ENCODE measurements at places on chromosomes 1 and 21.

DNA sequence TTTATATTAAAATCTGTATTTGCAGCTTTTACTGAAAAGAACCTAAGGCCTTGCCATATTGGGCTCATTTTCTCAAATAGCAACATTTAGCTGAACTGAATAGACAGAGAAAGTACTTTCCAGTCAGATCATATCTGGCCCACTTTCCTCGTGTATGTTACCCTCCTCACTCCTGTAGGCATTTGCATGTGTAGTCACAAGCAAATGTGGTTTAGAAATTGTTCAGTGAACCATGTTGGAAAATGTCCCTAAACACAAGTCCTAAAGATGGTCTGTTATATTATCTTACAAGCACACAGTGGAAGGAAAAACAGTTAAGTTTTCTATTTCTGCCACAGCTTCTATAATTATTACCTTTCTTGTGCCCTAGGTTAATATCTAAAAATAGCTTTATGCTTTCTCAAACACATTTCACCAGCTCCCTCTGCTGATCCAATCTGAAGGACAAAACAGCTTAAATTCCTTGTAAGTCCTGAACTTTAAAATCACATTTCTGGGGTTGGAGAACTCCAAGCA lies 606 bp upstream of the FMO4 start:
- no peak for DNase-seq

DNA sequence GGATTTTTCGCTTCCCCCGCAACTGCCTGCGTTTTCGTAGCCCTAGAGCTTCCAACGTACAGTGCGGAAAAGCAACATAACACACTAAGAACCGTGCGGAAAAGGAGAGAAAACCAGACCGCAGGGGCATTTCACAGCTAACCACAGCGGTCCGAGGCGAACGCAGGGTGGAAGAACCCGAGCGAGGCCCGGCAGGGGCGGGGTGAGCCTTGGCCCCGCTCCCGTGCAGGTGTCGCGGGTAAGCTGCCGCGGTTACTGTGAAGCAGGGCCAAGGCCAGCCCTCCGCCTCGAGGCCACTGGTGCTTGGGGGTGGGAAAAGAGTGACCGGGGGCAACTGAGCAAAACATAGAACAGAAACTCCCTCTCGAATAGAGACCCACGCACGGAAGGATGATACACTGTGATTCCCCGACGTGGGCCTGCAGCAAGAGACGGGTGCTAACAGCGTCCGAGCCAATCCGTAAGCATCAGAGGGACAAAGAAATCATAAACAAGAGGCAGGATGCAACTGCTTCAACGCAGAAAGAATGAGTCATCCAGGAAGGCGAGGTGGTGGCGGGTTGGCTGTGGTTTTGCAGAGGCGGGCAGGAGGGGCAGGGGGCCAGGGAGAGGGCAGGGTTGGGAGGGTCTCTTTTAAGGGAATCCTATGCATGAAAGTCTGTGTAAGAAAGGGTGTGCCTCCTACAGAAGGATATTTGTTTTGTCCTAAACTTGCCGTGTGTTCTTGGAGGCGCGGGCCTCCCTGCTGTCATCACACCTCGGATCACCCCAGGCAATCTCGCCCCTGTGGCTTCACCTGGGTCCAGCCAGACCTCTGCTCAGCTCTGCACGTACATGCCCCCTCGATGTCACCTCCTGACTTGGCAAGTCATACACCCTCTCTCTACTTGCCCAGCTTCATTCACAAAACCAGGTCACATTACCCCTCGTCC lies 7.3 kb downstream of the GNG4 start:
- DNase-seq = peak; percentile 80

GRCh38 chr1:1430114-1430982 lies 5.1 kb upstream of the VWA1 start:
- DNase-seq = no peak

DNA sequence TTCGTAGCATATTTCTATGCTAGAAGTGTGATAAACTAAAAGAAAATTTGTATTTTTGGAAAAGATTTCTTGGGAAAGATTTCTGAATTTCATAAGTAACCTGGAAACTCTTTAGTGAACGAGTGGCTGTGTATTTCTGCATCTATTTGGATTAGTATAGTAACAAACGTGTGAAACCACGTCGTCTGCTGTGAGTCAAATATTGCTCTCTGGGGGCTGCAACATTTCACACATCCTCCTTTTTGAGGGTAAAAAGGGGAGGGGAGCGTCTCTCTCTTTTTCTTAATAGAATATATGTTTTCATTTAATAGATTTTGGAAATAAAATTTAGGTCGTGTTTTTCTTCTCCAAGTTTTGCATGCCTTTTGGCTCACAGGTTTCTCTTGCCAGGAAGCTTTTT lies 44.8 kb downstream of the LHX9 start:
- no peak for DNase-seq

DNA sequence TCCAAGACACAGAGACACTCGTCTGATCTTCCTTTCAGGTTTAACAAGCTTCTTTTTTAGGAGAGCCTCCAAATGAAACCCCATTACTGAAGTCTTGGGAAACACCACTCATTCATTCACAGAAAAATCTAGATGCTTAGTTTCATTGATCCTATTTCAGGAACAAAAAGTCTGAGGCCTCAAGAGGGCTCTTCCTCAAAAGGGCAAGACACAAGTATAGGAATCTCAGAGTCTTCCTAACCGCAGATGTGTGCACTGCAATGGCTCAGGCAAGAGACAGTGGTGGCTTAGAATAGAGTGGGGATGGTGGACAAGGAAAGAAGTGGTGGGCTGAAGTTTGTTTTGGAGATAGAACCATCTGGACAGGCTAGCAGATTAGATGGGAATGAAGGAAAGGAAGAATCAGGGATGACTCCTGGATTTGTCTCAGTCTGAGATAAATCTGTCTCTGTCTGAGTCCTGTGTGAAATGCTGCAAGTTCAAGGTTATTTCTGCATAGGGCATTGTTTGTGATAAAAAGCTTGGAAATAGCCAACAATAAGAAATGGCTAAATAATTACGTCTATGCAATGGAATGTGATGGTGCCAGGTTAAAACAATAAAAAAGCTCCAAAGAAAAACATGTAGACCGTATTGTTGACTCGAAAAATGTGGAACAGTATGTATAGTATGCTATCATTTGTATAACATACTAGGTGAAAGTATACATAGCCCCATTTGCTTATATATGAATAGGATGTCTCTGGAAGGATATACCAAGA lies 8.9 kb upstream of the CTSE start:
- DNase-seq = no peak

- DNase-seq = no peak
Observed at GRCh38 chr1:74579425-74579824, 67.0 kb upstream of the LRRC53 start.

- no peak for DNase-seq
Observed at GRCh38 chr1:14487671-14488070, 110.8 kb upstream of the KAZN start.

DNA sequence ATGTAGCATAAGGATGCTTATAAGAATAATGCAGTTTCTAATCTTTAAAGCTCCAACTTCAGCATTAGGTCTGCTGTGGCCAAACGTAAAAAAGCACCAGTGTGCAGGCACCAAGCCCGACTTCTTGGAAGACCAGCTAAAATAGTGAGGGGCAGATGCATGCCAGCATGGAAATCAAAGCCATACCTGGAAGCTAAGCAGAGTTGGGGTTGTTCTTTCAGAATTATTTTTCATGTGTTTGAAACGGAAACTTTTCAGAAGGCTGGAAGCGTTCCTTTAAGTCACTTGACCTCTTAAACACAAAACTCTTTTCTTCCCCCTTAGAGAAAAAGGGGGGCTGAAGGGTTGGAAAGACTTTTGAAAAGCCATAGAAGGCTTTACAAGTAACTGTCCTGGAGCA lies 329.2 kb upstream of the C1orf87 start:
- no peak for DNase-seq

GRCh38 chr1:243851257-243851756 lies 1.3 kb upstream of the AKT3 start:
- no peak for DNase-seq

DNA sequence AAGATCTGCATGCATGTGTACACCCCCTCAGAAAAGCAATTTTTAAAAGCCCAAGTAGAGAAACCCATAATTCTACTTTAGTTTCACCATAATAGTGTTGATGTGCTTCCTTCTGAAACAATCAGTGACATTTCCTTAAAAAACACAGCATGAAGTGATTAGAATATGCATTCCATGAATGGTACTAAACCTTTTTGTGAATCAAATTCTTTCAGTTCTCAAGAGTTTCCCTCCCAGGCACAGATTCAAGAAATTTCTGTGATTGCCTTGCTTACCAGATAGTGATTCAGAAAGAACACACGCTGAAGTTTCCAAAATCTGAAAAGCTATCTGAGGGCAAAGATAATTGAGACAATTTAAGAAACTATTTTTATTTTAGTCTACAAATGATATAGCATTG lies 136.4 kb upstream of the ADGRL2 start:
- DNase-seq = no peak

DNA sequence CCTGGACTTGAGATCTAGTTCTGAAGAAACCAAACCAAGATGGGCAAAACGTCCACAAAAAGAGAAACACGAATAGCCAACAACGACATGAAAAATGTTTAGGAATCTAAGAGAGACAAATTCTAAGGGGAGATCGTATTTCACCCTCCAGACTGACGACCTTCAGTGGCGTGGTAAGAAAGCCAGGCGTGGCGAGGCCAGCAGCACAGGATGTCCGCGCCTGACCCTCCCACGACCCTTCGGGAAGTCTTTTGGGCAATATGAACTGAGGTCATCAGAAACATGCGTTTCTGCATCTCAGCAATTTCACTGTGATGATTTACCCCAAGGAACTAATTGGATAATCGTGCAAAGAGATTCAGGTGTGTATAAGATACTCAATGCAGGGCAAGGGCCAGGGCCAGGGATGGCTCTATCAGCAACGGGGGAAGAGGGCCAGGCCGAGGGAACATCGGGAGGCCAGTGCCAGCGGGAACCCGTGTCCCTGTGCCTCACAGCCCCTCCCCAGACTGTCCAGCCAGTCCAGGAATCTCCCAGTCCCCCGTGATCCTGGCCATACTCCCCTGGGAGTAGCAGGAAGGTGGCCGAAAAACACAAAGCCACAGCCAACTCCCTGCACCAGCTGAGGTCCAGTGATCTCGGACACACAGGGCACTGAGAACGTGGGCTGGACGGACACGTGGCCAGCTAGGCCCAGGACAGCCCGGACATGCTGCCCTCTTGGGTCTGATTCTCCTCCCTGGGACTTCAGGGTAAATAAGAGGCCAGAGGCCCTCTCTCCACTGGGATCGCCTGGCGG lies 53.6 kb upstream of the ADARB1 start:
- no peak for DNase-seq

DNA sequence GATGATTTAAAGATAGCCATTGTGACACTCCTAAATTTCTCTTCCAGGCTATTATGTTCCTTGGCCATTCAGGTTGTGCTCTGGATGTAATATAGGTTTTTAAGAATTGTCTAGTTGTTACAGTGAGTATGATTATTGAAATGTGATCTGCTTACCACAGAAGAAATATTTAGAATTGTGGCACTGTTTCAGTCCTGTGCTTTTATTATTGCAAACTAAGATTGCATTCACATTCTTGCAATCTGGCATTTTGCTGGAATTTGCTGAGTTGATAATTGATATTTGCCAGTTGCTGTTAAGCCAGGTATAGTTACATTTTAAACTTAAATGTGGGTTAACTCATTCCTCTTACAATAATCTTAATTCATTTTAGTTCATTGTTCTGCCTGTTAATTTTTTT lies 22.3 kb downstream of the EXO1 start:
- DNase-seq = no peak

DNA sequence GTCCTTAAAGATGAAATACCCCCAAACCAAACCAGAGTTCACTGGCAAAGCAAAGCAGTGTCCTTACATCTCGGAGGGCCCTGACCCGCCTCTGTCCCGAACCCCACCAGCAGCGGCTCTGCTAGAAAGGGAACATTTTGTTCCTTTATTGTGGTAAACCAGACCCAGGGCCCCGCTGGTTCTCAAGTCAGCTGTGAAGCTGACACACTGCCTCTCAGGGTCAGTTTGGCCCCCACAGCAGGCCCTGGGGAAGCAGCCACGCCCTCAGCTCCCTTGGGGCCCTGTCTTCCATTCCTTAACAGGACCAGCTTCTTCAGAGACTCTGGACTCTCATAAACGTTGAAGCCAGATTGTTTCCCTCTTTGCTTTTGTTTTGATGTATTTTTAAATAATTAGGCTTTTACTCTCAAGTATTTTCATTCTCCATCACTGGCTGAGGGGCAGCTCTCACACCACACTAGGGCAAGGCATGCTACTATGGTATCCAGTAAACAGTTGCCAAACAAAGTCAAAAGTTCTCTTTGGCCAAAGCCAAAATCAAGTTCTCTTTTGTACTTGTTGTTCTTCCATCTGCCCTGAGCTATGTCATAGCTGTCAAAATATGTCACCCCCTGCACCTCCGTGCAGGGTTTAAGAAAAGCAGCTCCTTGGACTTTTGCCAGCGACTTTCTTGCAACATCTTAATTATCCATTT lies 61.1 kb upstream of the ANGPTL1 start:
- DNase-seq = no peak

Data from activated CD8-positive, alpha-beta memory T cell treated with anti-CD3 and anti-CD28 coated beads, Interleukin-2, amount 50 U/mL, for 48 hours (primary cell).